ENCODE measurements at places on chromosomes 4 and X. TPM values are rescaled to one million over a fixed set of nuclear protein-coding genes. Genes with fewer than 3 reads are reported as not detected.

- no peaks in the 10 kb centered on the region for H3K4me1 ChIP-seq
- no peak overlapping the region for H3K4me3 ChIP-seq
- no peaks in the 10 kb centered on the region for H3K27me3 ChIP-seq
- no peak for DNase-seq
Observed at GRCh38 chr4:36446275-36446674, 164.9 kb downstream of the DTHD1 start.

- H3K4me1 ChIP-seq = no peaks in the 10 kb centered on the region
- no peak overlapping the region for H3K27ac ChIP-seq
Observed at GRCh38 chr4:14620567-14621141, 381.6 kb upstream of the CPEB2 start.

DNA sequence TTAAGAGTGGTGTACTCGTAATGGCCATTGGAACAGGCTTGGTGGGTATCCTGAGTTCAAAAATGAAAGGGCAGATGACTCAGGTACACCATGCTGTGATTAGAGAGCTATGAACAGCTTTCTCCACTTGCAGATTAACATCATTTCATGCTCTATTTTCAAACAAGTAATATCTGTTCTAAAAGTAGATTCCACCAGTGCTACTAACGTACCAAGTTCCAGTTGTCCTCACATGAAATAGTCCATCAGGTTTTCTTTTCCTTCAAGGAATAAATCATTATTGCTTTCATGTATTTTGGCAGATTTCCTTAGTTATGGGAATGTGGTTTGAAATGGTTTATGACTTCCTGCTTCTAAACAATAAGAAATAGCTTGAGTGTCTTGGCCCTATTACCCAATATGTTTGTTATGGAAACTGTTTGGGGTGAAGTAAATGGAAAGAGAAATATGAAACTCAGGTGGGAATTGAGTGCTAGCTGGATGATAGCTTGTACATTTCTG, 49.9 kb downstream of the PCDH7 start:
- no peaks in the 10 kb centered on the region for H3K27me3 ChIP-seq
- no peaks in the 10 kb centered on the region for H3K4me1 ChIP-seq
- H3K27ac ChIP-seq = no peak overlapping the region
- DNase-seq = no peak

DNA sequence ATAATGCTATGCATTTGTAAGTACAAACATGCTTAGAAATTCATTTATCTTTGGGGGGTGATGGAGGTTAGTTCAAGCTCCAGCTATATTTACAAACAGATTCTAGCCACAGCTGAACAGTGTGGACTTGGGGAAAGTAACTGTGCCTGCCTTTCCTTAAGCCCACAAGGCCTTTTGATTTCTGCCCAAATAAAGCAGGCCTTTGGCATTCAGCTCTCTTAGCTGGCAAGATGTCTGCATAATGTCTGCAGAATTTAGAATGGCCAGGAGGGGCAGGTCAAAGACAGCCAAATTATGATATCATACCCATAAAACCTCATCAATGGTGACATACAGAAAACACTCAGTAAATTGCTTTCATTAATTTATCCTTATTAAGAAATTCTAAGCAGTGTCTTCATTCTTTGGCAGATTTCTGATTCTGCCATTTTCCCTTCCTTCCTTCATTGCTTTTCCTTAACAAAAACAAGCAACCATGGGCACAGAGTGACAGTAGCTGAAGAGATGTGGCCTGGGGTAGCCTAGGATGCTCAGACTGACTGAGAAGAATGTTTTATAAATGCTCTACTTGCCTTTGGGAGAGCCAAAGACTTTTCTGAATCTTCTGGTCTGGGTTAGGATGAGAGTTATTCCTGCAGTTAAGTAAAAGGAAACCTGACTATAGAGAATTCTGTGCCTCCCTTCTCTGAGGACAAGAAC, 538.7 kb upstream of the NR3C2 start:
- no peak overlapping the region for H3K27ac ChIP-seq
- DNase-seq = no peak
- no peaks in the 10 kb centered on the region for H3K36me3 ChIP-seq
- no peaks in the 10 kb centered on the region for H3K4me1 ChIP-seq

DNA sequence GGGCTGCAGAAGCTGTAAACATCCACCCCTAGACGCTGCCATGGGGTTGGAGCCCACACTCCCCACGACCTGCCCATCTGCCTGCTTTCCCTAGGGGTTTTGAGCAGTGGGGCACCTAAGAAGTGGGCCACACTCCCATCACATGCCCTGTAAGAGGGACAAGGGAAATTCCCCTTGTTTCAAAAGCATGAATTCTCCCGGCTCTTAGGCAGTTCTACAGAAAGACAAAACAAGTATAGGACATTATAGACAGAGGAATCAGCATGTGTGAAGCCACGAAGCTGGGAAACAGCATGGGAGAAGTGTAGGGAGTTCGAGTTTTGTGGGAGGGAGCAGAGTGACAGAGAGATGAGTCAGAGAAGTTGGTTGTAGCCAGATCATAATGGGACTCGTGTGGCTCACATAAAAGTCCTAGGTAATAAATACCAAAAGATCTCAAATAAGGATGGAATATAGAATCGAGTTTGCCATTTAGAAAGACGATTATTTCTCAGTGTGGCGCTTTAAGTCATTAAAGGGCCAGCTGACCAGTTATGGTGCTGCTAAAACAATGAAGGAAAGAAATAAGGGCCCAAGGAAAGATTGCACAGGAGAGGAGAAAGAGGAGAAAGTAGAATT, 23.9 kb downstream of the APOO start:
- H3K4me3 ChIP-seq = no peak overlapping the region
- no peak overlapping the region for H3K27ac ChIP-seq
- H3K4me1 ChIP-seq = no peaks in the 10 kb centered on the region
- no peak for DNase-seq
- no peaks in the 10 kb centered on the region for H3K27me3 ChIP-seq
- H3K36me3 ChIP-seq = no peaks in the 10 kb centered on the region

- no peak overlapping the region for H3K27ac ChIP-seq
- no peak for DNase-seq
- no peaks in the 10 kb centered on the region for H3K4me1 ChIP-seq
Observed at GRCh38 chr4:98939892-98940298, 11.0 kb upstream of the EIF4E start.

ESX1 gene
- total RNA-seq = not detected

BEX5 gene
- total RNA-seq = 7.1 TPM

All from upper lobe of left lung (tissue), 6 donors.